ENCODE measurements at places on chromosomes 16 and 17. TPM values are rescaled to one million over a fixed set of nuclear protein-coding genes. Genes with fewer than 3 reads are reported as not detected.

DNA sequence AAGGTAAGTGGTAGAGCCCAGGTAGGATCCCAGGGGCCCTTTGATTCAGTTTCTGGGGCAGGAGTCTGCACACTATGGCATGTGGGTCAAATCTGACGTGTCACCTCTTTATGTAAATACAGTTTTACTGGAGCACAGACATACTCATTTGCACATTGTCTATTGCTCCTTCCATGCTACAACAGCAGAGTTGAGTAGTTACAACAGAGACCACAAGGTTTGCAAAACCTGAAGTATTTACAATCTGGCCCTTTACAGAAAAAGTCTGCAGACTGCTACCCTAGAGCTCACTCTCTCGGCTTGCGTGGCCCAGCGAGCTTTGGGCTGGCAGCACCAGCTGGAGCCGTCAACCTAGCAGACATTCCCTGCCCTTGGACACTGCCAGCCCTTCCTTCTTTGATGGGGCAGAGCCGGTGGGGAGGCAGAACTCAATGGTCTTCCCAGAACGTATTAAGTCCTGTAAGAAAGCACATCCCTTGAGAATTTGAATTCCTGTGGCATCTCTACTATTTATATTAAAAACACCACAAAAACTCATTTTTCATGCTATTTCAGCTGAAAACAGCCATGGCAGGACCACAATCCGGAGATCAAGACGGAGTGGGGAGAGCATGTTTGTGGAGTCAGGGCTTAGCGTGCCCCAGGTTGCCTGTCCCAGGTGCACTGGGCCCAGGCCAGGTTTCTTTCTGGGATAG lies 133.1 kb upstream of the NUDT7 start:
- DNase-seq = no peak

GRCh38 chr16:88287219-88287618 lies 95.5 kb upstream of the ZNF469 start:
- no peak for DNase-seq

GRCh38 chr17:73855720-73856333 lies 211.6 kb upstream of the SDK2 start:
- DNase-seq = no peak

DNA sequence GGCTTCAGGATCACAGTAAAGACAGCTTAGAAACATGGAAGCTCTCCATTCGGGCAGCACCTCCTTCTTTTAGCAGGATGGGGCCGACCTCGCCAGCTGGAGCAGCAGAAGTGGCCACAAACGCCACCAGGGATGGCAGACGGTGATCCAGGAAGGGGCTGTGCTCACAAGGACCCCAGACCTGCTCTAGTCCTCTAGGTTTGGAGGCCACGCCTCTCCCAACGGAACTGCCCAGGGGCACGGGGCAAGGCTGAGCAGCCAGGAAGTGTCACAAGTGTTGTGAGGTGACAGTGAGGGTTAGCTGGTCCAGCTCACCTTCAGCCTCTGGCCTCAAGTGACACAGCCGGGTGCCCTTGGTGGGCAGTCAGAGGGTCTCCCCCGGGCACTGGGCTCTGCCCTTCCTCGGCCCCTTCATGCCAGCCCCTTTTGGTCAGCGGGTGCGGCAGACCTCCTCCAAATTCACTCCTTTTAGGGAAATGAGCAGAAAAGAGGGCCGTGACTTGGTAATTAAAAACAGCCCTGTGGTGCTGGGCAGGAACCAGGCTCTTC lies 20.4 kb downstream of the CEP295NL start:
- no peak for DNase-seq

DNA sequence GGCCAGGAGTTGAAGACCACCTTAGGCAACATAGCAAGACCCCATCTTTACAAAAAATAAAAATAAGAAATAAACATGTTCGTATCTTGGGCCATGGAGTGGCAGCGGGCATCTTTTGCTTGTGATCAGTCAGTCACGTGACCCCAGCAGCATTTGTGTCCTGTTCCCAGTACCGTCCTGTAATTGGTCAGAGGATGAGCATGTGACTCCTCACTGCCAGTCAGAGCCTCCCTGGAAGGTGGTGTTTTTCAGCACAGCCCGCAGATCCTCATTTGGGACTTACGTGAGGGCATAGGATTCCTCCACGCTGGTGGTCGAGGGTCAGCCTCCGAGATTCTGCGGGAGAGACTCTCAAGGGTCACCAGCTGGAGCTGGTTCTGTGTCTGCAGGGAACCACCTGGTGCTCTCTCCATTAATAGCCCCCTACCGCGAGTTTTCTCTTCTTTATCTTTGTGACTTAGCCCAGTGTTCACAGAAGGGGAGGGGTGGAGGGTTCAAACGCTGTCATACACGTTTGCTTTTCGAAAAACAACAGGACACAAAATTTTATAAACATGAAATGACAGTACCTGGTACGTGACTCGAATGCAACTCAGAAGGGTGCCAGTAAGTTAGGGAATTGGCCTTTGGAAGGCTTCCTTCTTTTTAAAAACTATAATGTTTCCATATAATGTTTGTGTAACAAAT lies 17.2 kb downstream of the MRC2 start:
- DNase-seq = no peak

DNA sequence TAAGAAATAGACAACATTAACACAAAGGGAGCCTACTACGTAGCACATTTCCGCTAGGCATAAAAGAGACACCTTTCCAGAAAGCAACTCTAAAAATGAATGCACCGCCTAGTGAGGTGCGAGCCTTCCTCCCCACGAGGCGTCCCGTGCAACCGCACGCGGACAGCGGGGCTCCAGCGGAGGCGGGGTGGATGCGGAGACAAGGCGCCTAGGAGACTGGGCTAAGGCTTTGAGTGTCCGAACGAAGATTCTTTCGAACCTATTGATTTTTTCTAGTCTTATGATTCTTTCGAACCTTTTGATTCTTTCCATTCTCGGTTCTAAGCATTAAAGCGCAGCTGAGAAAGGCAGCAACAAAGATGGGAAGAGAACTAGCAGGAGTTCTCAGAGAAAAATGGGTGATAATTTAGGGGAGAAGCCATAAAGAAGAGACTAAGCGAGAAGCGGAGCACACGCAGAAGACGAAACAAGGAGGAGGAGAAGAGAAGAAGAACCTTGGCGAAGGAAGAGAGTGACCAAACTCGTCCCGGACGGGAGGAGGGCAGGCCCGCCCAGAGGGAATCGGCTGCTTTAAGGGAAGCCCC lies 394 bp upstream of the CPD start:
- no peak for DNase-seq

GRCh38 chr16:2895813-2896212 lies 12.8 kb downstream of the FLYWCH2 start:
- DNase-seq = no peak

DNA sequence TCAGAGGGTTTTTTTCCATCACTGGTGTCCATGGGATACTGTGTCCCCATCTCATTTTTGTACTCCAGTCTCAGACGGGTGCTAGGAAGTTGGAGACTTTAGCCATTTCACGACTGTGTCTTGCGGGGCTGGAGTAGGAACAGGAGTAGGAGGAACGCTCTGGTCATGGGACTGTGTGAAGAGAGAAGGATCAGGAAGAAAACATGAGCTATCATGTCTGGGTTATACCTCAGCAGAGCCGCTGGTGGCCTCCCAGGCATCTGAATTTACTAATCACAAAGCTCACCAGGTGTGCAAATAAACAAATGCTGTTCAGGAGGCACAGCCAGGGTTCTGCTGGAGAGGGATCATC lies 225.4 kb downstream of the SEC14L1 start:
- no peak for DNase-seq

- no peak for DNase-seq
These were observed 15.1 kb upstream of the DHX8 start for GRCh38 chr17:43468691-43469139.

DNA sequence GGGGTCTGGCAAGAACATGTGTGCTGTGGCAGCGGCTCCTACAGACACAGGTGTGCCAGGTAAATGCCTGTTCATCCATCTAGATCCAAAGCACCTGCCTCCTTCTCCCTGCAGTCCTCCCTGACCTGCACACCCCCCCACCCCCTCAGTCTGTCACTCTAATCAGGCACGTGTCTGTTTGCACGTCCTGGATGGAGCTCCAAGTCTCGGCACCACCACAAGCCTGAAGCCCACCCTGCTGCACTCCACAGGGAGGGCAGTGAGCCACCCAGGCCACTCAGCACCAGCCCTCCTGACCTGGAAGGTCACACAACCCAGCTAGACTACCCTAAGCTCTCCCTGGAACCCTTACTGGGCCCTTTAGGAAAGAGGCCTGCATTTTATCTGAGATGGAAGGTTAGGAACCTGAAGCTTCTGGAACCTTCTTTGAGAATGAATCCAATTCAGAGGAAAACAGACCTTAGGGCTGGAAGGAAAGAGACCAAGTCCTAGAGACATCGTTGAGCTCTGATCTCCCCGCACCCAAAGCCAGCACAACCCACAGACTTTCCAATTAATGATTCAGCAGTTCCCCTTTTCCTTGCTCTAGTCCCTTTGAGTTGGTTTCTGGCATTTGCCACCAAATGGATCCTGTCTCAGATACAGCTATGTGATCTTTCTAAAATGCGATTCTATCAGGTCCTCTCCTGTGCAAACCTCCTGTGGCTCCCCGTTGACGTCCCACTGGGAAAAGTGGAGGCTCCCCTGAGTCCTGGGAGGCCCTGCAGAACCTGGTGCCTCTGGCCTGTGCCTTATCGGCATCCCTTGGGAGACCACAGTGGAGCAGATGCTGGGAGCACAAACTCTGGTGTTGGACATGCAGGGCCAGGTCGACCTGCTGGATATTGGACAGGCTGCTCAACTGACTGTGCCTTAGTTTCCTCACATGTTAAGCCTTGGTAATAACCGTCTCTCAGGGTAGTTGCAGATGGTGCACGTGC lies 67.9 kb downstream of the PRMT7 start:
- DNase-seq = no peak

- DNase-seq = peak; percentile 91
These were observed 4.0 kb downstream of the CMTM3 start for GRCh38 chr16:66608241-66609138.

DNA sequence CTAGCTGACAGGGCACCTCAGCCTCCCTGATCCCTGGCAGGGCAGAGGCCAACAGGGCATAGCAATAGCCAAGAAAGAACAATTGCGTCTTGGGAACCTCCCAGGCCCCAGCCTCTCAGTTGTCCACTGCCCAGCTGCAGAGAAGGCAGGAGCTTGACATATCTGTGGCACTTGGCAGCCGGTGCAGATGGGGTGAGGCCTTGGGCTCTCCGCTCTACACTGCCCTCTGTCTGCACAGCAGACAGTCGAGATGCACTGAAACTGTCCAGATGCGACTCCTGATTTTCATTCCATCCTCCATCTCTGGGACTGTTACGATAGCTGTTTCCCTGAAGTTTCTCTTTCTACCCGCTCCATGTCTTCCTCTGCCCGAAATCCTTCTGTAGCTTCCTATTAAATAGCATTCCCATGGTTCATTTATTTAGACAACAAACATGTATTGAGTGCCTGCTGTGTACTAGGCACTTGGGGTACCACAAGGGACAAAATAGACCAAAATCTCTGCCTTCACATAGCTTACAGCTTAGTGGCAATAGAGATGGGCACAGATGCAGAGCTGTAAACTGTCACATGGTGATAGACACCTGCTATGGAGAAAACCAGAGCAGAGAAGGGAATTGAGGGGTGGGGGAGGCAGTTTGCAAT lies 3.3 kb downstream of the POLR3E start:
- DNase-seq = no peak

DNA sequence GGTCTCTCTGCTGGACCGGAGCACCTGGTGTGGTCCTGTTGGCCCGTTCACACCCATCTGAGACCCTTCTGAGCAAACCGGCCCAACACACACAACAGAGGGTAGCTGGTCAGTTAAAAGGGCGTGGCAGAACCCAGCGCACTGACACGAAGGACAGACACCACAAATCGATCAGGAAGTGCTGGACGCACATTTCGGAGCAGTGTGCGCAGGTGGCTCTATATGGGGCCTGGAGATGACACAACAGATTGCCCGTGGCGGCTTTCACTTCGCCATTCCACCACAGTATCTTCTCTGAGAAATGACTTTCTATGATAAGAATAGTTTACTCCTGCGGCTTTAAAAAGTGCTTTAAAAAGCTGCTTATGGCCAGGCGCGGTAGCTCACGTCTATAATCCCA lies 12.5 kb downstream of the CCDC57 start:
- DNase-seq = no peak

- no peak for DNase-seq
These were observed 20.4 kb downstream of the NFATC3 start for GRCh38 chr16:68105611-68106010.

GRCh38 chr17:32502710-32503109 lies 15.9 kb downstream of the CDK5R1 start:
- no peak for DNase-seq

DNA sequence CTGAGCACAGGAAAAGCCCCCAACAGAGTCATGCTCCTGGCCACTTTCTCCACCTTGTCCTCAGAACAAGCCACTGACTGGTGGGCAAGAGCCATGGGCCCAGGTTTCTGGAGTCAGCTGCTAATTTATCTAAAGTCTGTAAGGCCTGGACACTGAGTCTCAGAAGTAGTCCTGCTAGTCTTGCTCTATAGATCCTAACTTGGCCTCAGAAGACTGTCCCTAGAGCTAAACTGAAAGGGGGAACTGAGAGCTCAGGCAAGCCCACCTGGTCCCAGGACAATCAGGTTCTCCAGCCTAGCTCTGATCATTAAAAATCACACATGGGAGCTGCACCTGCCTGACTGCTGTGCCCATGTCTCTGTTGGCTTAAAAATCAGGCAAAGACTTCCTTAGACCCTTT lies 485.8 kb downstream of the SLC39A11 start:
- DNase-seq = no peak

GRCh38 chr17:77839698-77840512 lies 118.6 kb upstream of the TNRC6C start:
- no peak for DNase-seq

GRCh38 chr16:29699324-29700219 lies 20.6 kb downstream of the QPRT start:
- no peak for DNase-seq

GRCh38 chr16:65480281-65481091 lies 358.6 kb upstream of the CDH11 start:
- DNase-seq = no peak

Gene ADAP2
- total RNA-seq = 4.3 TPM

Gene SLC9A5
- total RNA-seq = 2.4 TPM

Gene MSLN
- total RNA-seq = 94.6 TPM

Gene KRTAP17-1
- total RNA-seq = not detected

Gene ITGB3
- 3.0 TPM for total RNA-seq

Gene KRTAP4-4
- not detected for total RNA-seq

Gene CACNG1
- total RNA-seq = not detected

Gene KRT32
- not detected for total RNA-seq

Gene CCL17
- total RNA-seq = not detected
